ENCODE measurements at places on chromosomes 7 and 10.

GRCh38 chr7:35253710-35254495 is at the start of gene TBX20:
TSS of gene TBX20 (minus strand) at chr7:35254100. CDS start at chr7:35253620, 480 bp downstream.
- DNase-seq = no peak

- no peak for DNase-seq
Measured at GRCh38 chr10:91587710-91588638, 44.9 kb downstream of the PPP1R3C start.

GRCh38 chr7:124713086-124713485 is 52.5 kb downstream of the GPR37 start:
- DNase-seq = no peak

- DNase-seq = no peak
Measured at GRCh38 chr7:123198111-123198510, 1.7 kb downstream of the SLC13A1 start.

DNA sequence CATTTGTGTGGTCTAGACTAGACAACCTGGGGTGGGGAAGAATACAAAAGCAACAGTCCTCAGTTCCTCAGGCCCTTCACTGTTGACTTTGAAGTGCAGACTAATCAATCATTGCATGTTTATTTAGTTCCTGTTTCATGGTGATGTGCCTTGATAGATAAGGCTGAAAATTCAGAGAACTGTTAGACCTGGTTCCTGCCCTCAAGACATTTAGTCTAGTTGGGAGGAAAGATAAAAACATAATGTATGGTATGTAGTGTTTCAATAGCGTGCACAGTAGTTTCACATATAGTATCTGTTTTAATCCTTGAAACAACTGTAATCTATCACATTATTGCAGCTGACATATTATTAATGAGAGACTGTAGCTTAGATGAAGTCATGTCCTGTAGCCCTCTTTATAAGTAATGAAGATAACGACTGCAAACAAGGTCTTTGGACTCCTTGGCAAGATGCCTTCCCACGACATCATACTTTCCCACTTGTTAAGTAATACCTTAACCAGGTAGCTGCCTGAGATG is 124.0 kb downstream of the CELF2 start:
- DNase-seq = no peak

GRCh38 chr7:48466713-48467112 is 295.5 kb downstream of the ABCA13 start:
- no peak for DNase-seq

DNA sequence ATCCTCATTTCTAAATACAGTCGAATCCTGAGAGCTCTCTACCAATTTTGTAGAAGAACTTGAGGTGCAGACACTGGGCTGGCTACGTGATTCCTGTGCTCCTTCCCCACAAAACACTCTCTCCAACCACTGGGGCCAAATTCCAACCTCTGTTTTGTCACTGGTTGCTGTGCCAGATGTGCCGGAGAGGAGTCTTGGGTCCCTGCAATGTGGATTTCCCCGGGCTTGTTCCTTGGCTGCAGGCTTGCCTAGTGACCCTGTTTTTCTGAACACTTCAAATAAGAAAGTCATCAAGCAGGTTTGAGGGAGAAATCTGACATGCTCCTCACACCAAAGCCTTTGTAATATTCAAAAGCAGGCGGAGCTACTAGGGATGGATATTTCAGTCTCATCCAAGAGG is 44.4 kb upstream of the AGBL3 start:
- DNase-seq = no peak

- no peak for DNase-seq
Measured at GRCh38 chr7:111210996-111211395, 120.1 kb downstream of the LRRN3 start.

All from stimulated activated CD4-positive, alpha-beta T cell treated with anti-CD3 and anti-CD28 coated beads, Interleukin-2, amount 100 ng/mL, for 48 hours (primary cell).